ENCODE measurements at places on chromosomes 11 and 22. TPM values are rescaled to one million over a fixed set of nuclear protein-coding genes. Genes with fewer than 3 reads are reported as not detected.

Gene H19
- 6.6 TPM for total RNA-seq

Gene LINC01488
- not detected for total RNA-seq

Gene MIOX
- not detected for total RNA-seq

Gene PRG2
- not detected for total RNA-seq

Gene HMOX1
- total RNA-seq: 911 TPM

Gene LRRC4C
- total RNA-seq: not detected

Gene KRTAP5-7
- not detected for total RNA-seq

Gene MAPK11
- 7.2 TPM for total RNA-seq

Gene PLEKHA7
- 21.4 TPM for total RNA-seq

Gene LIF
- total RNA-seq: 37.6 TPM

Gene SEC14L6
- not detected for total RNA-seq

Gene OR8J3
- not detected for total RNA-seq

Gene BTBD18
- total RNA-seq: not detected

Gene ACAT1
- 90.2 TPM for total RNA-seq

Gene MTNR1B
- total RNA-seq: not detected

Gene CCDC188
- not detected for total RNA-seq

Gene DGCR6
- total RNA-seq: 1.2 TPM

Gene PIH1D2
- total RNA-seq: 0.84 TPM

Gene GGTLC3
- not detected for total RNA-seq

Gene PLEKHB1
- total RNA-seq: 0.85 TPM

Gene POLD3
- total RNA-seq: 19.7 TPM

Gene YPEL1
- 0.18 TPM for total RNA-seq

Gene KIAA1671
- 9.7 TPM for total RNA-seq

Gene KRTAP5-11
- not detected for total RNA-seq

Gene WT1
- 6.3 TPM for total RNA-seq

Gene GAL3ST1
- total RNA-seq: 8.6 TPM

Gene PRG3
- not detected for total RNA-seq

Gene KCNQ1OT1
- total RNA-seq: 0.06 TPM

Gene CLMP
- total RNA-seq: 26.8 TPM

Gene CCDC134
- total RNA-seq: 2.7 TPM

Gene VPREB1
- not detected for total RNA-seq

Gene PGM2L1
- 14.4 TPM for total RNA-seq

Gene NCF4
- total RNA-seq: not detected

Gene PTPN5
- not detected for total RNA-seq

Gene PGR
- not detected for total RNA-seq

All from A549 treated with RU486 at 1 μM for 4 hours (cell line).